ENCODE measurements at places on chromosomes 7 and 10. TPM values are rescaled to one million over a fixed set of nuclear protein-coding genes. Genes with fewer than 3 reads are reported as not detected.

DNA sequence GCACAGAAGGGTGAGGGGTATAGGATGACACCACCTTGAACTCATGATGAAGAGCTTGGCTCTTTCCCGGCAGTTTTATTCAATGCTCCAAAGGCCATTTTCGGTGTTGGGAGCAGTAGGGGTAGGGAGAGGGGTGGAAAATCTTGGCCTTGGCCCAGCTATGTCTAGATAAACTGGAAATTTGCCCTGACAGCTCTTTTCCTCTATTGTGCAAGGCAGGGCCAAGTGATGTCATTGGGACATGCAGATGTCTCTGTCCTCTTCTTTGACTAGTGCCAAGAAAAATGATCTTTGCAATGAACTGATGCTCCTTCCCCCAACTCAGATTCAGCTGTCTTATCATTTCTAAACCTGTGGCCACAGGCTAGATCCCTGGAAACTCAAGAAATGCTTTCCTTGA, 27.7 kb upstream of the PRKCQ start:
- DNase-seq = no peak

DNA sequence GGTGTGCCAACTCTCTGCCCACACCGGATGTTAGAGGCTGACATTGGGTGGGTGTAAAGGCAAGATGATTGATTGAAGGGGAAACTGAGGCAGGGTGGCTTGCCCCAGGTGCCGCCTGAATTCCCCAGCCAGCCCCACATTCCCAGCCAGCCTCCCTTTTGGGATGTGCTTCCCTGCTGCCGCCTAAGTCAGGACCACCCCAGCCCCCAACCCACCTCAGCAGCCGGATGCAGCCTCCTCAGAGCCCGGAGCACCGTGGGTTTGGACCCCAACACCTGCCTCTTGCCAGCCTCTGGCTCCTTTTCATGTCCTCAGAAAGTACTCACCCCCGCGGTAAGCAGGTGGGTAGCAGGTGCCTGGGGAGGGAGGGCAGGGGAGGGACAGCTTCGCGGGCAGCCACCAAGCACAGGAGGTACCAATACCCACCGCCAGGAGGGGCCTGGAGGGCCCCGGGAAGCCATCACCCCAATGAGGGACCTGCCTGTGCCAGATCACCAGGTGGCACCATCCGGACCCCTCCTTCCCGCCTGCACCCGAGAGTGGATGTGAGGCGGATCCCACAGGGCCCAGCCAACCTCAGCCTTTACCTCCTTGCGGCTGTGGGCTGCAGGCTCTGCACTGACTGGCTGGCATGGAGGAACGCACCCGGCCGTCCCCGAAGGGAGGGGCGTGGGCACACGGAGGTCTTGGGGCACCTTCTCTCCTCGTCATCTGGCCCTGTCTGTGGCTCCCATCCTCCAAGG, 60.5 kb downstream of the PWWP2B start:
- DNase-seq = no peak

GRCh38 chr7:94231305-94231704, 163.4 kb upstream of the COL1A2 start:
- no peak for DNase-seq

GRCh38 chr10:2650328-2650727, 417.0 kb upstream of the PFKP start:
- DNase-seq = no peak

DNA sequence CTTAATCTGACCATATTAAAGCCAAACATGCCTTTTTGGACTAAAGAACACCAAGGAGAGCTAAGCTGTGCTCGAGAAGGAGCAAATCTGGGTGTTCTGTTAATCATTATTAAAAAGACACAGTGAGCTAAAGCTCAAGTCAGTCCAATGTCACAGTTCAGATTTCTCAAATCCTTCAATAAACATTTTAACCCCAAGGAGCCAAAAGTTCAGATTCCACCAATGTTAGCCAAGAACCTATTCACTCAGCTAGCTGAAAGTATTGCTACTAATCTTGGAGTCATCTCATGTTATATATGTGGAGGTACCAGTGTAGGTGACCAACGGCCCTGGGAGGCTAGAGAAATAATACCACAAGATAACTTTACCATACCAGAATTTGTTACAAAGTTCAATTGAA, 14.5 kb upstream of the ZNF33B start:
- DNase-seq = no peak

GRCh38 chr10:74223755-74224529, 72.9 kb downstream of the ADK start:
- no peak for DNase-seq

DNA sequence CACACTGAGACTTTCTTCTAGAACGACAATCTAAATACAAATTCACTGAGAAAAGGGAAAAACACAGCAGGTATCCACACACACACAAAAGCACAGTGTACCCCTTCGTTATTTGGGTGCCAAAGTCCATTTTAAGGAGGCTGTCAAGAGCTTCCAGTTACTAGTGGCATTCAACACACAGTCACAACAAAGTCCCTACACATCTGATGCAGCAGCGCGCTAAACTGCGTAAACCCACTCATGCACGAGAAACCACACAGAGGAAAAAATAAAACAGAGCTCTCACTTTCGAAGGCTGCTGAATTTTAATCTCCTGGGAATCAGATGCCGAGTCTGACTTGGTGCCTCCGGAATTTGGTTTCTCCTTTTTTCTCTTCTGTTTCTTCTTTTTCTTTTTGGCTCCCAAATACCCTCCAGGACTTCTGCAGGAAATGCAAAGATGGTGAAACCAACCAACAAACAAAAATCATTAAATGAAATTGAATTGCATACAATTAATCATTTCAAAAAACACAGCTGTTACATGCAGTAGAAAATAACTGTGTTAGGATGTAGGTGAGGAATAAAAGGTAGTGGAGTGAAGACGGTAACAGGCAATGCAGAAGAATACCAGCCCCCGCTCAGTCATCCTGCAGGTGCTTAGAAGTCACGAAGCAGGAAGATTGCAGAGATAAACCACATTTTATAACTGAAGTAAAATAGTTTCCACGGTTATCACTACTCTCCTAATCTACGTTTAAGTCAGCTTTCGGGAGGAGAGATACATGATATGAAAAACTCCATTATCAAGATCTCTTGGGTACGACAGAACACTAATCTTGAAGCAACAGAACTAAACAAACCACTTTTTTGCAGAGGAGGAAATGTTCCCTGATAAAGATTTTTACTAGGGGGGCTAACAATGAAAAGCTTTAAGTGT, 27.1 kb downstream of the NMT2 start:
- DNase-seq = peak; percentile 59

DNA sequence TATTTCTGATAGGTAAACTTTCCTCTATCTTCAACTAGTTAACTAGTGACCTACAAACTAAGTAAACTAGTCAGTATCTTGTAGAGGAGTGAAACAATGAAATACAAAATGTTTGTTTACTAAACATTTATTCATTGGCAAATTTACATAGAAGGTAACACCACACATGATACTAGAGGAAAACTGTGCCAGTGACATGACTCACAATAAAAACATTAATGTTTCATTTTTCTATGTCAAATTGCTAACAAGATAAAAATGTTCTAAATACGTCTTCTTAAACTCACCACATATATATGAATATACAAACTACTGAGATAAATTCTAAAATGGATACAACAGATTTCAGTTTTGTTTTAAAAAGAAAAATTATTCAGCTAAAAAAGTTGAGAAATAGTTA, 471.3 kb downstream of the PARD3 start:
- no peak for DNase-seq

DNA sequence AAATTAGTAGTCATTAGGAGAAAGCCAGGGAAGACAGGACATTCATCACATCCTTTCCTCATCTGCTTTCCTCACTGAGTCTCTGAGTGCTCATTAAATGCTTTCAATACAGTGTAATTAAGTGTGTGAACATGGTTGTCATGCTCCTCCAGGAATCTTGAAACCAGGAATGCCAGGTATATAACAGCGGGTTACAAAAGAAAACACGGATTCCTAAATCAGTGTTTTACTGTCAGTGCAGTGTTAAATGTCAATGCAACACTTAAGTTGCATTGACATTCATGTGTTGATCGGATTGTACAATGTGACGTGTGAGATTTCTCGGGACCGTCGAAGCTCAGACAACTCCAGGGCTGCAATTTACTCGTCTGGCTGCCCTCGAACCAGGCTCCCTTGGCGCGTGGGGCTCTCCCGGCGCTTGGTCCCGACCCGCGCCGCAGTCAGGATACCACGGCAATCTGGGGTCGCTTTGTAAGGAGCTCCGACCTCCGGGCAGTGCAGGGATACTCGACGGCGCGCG, 455 bp upstream of the SPAG6 start:
- DNase-seq = no peak

- DNase-seq = no peak
These were observed 50.6 kb downstream of the KIAA1217 start for GRCh38 chr10:24259365-24260130.

GRCh38 chr10:25756784-25757183, 177.2 kb upstream of the MYO3A start:
- DNase-seq = no peak

DNA sequence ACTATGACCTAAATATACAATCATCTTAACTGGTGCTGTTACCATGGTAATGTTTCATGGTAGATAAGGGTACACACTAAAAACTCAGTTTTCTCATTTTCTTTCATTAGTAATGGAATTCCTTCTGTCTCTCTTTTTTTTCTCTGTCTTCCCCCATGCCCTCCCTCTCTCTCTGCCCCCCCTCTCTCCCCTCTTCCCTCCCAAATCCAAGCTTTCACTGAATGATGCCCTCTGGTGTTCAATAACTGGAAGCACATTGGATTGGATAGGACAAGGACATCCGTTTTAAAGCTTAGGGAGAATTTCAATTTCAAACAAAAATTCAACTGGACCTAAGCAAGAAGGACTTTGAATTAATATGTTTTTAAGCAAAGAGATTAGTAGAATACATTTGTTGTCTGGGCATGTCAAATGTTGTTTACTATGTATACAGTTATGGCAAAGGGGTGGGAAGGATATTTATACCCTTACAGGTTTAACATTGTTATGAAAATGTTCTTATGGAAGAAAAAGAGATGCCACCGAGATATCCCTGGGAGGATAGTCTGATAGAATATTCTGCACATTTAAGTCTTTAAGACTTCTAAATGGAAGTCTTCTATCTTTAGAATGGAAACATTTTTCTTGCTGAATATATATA, 6.1 kb downstream of the CHRM2 start:
- DNase-seq = no peak

DNA sequence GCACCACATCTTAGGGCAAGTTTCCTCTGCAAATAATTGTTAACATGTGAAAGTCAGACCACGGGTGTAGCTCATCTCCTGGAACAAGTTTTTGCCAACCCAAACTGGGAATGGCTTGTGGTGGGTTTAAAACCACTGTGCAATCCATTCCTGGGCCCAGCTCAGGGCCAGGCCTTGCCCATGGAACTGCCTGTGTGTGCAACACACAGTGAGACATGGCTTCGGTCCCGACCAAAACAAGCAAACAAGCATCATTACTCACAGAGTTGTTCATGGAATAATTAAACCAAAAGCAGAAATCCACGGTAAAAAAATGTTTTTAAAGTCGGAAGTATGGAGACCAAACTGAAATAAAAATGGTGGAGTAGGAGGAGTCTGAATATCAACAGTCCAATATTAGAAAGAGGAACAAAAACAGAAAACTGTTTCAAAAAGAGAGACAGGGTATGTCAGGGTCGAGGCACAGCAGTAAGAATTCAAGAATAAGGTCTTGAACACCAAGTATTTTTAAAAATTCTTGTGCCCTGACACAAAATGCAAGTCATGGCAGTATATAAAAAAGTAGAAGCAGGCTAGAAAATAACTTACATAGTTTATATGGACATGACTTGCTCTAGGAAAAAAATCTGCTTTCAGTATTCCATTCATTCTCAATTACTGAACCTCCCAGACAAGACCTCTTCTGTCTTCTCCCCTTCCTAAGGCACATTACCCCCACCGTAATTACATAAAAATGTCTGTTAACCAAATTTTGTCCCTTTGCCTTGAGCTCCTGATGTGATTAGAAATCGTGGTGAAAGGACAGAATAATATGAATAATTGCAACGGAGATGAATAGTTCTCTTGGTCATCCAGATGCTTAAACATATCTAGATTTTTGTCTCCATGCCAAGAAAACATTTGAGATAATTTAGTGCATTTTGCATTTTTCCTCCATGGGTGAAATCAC, 88.4 kb downstream of the FAS start:
- DNase-seq = no peak

DNA sequence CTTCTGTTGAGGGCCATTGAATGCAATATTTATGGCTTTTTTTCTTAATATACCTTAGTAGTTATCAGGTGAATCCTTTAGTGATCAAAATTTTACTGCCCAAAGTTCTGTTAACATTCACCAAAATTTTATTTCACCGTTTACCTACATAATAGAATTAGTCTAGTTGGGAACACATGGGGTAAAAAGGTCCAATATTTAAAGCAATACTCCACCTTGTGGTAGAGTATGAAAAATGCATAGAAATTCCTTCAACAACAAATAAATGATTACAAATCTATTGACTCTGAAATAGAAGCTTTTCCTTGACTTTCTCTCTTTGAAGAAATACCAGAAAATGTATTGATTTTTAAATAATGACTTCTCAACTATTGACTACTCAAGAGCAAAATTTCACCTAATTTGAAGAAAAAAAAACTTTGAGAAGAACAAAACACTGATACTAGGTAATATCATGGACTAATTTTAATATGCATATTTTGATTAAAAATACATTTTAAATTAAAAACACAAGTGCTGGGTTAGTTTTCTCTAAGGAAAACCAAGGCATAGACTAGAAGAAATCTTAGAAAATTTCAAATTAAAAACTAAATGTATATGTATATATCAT, 43.3 kb downstream of the POLR1F start:
- no peak for DNase-seq

- DNase-seq = no peak
These were observed 74.8 kb downstream of the CDK6 start for GRCh38 chr7:92761391-92762097.

The TAS2R3 gene
- total RNA-seq = 0.96 TPM

The MMP21 gene
- total RNA-seq = not detected

The CDC14C gene
- total RNA-seq = not detected

The STAG3 gene
- 38.4 TPM for total RNA-seq

The COL26A1 gene
- total RNA-seq = not detected

The TFPI2 gene
- not detected for total RNA-seq

The SEM1 gene
- total RNA-seq = 37.7 TPM

The GPC2 gene
- 9.5 TPM for total RNA-seq

The MUC12 gene
- total RNA-seq = not detected

The SLC16A9 gene
- 0.84 TPM for total RNA-seq

The CACNB2 gene
- total RNA-seq = not detected

The LARP4B gene
- total RNA-seq = 69.3 TPM

The AGR2 gene
- total RNA-seq = not detected

The PNLIPRP3 gene
- not detected for total RNA-seq
